AG09319 (cell line): ENCODE measurements at places on chromosomes 5 and 9.

DNA sequence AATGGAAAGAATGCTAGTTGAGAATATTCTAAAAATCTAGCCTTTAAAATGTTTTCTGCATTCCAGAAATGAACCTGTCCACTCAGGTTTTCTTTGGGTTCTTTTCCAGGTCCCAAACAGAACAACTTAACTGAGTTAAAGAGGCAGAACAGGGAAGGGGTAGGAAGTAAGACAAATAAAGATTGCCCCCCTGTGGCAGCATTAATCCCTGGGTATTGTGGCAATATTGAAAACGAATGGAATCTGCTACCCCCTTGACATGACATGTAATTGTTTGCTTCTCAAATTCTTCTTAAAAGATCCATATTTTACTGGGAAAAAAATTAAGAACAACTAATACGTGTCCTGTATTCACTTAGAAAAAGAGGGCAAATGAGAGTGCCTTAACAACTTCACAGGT lies 9.3 kb upstream of the RBM22 start:
- no peak for DNase-seq

- no peak for DNase-seq
These were observed 110.7 kb upstream of the NFIL3 start for GRCh38 chr9:91534374-91534773.

GRCh38 chr5:103394676-103395075 lies 136.1 kb downstream of the MACIR start:
- no peak for DNase-seq

GRCh38 chr5:155053501-155053900 lies 39.9 kb downstream of the KIF4B start:
- DNase-seq = no peak

- DNase-seq = no peak
These were observed 11.7 kb downstream of the C5 start for GRCh38 chr9:121038362-121038761.

DNA sequence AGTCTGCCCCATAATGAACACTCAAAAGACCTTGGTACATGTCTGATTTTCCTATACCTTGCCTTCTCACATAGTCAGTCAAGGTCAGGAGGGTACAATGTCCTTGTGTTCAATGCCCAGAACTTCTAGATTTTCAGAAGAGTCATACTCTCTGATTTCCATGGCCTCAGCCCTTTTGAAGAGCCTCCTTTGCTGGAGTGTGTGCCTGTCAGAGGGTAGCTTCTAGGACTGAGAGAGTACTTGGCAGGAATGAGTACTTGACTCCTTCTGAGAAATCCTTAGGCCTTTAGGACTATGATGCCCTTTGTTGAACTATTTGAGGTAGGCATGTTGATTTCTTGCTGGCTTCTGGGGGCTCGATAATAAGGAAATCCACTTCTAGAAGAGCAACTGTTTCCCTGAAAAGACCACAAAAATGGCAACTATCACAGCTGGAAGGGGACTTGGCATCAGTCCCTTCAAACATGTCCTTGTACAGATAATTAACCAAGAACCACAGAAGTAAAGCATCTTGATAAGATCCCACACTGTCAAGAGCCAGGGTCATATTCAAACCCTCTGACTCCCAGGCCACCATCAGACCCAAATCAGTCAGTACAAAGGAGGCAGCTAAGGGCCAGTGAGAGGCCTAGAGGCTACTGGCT lies 10.6 kb upstream of the MEGF9 start:
- no peak for DNase-seq

- no peak for DNase-seq
These were observed 170.7 kb downstream of the ZNF608 start for GRCh38 chr5:124575725-124576124.

DNA sequence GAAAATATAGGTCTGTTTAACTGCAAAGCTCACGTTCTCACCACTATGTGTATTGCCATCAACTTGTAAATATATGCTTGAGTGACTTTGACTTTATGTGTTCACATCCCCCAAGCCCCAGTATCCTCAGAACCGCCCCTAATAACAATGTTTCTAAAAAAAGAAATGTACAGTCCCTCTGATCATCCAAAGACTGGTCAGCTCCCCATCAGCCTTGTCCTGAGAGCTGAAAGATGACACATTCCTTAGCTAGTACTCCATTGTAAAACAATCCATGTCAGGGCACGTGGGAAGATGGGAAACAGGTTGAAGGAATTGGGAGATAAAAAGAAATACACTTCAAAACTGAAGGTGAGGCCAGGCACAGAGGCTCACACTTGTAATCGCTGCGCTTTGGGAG lies 279.4 kb upstream of the WWC1 start:
- DNase-seq = no peak

DNA sequence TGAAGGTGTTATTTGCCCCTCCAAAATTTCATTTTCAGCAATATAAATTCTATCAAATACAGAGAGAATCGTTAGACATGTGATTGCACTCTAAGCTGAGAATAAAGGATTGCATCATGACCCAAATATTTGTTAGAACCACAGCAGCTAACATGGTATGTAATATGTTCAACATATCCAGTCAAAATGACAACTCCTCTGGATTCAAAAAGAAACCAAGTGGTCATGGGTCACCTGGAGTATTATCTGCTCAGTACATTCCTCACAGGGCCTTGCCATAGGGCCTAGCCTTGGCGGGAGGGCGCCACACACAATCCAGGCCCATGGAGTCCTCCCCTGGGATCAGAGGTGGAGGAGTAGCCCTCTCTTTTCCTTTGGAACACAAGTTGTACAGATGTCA lies 179.2 kb downstream of the HSD17B3 start:
- no peak for DNase-seq

GRCh38 chr5:173689171-173689736 lies 72.8 kb upstream of the BOD1 start:
- no peak for DNase-seq

GRCh38 chr9:16670791-16671190 lies 199.7 kb downstream of the BNC2 start:
- DNase-seq = no peak

DNA sequence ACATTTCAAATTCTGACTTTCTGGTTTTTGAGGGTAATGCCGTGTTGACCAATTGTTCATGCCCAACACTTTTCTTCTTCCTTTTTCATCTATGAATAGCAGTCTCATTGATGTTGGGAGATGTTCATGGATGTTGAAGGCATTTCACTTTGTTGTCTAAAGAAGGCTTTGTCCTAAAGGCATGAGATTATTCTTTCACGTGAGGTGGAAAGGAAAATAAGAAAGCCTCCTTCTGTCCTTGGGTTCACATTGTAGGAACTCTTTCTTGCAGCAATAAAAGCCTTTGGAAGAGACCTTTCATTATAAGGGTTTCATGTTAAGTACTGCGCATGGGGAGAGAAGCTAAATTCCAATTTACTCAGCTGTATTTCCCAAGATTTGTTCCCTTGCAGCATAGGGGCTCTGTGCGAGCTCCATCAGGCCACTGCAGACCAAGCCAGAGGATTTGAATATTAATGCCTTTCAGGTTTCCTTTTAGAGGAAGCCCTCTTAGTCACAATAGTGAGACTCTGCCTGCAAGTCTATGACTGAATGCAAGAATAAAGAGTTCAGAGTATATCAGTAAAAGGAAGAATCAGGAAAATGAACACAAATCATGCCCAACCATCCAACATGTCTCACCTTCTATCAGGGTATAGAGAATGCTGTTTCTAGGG lies 274.6 kb downstream of the TMEM38B start:
- DNase-seq = no peak

DNA sequence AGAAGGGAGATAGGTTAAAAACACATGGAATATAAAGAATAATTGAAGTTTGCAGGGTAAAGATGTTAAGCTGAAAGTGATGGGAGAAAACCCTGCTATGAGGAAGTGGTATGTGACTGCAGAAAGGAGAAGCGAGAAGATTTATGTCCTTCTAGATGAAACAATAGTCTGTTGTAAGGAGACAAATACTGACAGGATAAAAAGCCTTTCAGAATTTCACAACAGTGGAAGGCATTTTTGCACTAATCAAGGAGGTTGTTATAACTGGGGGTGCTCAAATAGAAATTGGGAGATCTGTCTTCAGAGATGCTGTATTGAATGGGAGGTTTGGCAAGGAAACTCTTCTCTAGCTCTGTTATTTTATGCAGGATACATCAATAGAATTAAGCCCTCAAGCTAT lies 69.6 kb downstream of the NMUR2 start:
- DNase-seq = no peak

- no peak for DNase-seq
These were observed 179.5 kb downstream of the MAPKAP1 start for GRCh38 chr9:125527471-125528002.

DNA sequence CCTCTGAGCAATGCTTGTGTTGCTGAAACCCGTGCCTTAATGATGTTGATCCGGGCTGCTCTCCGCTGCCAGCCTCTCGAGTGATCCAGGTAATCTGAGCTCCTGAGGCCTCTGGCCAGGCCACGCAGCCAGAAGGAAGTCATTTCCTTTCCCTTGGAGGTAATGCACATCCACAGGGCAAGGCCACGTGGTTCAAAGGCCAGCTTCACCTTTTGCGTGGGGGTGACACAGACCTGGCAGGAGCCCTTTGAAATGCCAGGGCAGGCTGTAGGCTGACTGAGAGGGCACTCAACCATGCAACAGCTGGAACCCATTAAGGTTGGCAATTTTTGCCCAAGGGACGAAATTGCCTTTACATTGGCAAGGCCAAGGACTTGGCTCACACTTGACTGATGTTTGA lies 80.4 kb downstream of the LIX1 start:
- no peak for DNase-seq

DNA sequence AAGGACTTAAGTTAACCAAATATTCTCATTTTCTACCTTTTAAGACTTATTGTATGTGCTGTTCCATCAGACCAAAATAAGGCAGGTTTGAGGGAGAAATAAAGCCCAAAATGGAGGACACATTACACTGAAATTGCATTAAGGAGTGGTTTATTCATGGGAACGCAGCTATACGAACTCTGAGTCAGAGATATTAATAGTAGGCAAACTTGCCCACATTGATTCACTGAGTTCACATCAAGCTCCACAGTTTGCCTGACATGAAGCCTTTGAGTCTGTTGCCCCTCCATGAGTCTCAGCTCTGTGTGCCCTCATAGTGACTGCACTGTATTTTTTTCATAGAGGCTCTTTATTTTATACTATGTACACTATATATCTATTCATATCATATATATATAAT lies 135.0 kb upstream of the SNX2 start:
- DNase-seq = no peak

DNA sequence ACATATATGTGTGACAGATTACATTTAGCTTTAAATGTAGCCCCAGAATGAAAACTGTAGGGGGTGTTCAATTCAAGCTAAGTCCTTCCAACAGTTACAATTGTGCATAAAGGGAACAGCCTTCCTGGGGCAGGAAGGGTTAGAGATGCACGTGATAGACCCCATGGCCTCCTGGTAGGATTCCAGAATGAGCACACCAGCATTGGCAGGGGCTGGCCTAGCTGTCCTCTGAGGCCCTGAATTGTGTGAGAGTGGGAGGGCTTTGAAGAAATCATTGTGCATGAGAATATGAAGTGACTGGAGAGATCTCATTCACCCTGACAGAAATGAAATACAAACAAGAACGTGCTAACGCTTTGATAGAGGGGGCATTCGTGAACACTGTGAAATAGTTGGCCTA lies 663.8 kb upstream of the KLF4 start:
- DNase-seq = no peak

DNA sequence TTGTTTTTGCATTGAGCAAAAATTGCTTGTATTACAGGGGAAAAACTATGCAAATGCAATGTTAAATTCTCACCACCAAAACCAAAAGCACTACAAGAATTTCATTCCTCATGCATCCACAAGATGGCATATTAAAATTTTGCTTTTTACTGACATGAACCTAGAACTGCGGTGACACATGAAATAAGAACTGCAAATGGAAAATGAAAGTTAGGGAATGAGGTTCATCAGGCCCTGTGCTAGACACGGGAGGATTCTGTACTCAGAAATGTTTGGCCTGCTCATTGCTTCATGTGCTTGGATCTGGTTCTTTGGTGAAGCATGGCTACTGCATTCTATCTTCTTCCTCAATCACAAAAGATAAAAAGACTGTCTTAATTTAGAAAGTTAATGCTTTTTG lies 9.1 kb upstream of the RFK start:
- DNase-seq = peak; percentile 60

- DNase-seq = no peak
These were observed 1858.4 kb downstream of the EFNA5 start for GRCh38 chr5:105812304-105812703.

- DNase-seq = no peak
These were observed 255.1 kb downstream of the ZSWIM6 start for GRCh38 chr5:61587125-61587524.

- DNase-seq = no peak
These were observed 283.6 kb upstream of the PRDM9 start for GRCh38 chr5:23223846-23224245.

GRCh38 chr9:4886698-4887097 lies 94.0 kb downstream of the RCL1 start:
- no peak for DNase-seq

DNA sequence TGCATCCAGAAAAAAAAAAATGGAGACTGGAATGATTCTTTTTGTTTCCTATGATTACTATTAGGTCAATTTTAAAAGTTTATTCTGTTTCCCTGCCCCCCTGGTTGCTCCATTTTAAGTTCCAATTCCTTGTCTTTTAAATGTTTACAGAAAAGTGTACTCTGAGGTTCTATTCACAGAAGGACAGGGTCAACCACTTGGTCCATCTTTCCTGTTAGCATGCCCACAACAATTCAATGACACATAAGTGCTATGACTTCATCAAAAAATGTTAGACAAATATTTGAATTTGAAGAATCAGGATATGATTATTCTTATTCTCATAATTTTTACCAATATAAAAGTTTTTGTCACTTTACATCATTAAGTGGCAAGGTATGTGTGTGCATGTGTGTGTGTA lies 123.7 kb downstream of the PDE4D start:
- no peak for DNase-seq

DNA sequence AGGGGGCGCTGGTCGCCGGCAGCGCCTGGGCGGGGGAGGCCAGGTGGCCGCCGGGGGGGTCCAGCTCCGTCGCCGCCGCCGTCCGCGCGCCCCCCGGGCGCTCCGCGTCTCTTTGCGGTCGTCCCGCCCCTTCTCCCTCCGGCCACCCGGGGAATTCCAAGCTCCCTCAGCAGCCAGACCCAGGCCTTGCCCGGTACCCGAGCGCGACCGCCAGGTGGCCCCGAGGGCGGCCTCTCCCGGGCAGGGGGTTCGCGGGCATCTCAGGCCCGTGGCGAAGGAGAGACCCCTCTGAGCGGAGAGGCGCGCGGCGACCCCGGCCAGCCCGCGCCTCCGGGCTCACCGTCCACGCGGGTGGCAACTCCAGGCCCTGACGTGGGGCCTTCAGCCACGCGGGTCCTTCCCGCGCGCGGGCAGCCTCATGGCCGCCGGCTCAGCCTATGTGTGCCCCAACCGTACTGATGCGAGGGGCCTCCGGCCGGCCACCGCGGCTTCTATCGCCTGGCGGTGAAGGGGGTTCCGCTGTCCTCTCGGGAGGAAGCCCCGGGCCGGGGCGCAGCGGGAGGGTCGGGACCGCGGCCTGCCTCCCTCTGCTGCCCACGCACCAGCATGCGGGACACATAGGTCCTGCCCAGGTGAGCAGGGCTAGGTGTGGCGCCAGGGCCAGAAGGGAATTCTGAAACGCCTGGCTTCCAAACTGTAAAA lies 529 bp upstream of the NRARP start:
- DNase-seq = no peak

GRCh38 chr5:59685793-59686192 lies 207.7 kb downstream of the PDE4D start:
- DNase-seq = no peak
